ENCODE measurements at places on chromosomes 3 and 15. TPM values are rescaled to one million over a fixed set of nuclear protein-coding genes. Genes with fewer than 3 reads are reported as not detected.

The CHRNA7 gene
- 0.11 TPM for total RNA-seq

The CCDC191 gene
- 2.4 TPM for total RNA-seq

DNA sequence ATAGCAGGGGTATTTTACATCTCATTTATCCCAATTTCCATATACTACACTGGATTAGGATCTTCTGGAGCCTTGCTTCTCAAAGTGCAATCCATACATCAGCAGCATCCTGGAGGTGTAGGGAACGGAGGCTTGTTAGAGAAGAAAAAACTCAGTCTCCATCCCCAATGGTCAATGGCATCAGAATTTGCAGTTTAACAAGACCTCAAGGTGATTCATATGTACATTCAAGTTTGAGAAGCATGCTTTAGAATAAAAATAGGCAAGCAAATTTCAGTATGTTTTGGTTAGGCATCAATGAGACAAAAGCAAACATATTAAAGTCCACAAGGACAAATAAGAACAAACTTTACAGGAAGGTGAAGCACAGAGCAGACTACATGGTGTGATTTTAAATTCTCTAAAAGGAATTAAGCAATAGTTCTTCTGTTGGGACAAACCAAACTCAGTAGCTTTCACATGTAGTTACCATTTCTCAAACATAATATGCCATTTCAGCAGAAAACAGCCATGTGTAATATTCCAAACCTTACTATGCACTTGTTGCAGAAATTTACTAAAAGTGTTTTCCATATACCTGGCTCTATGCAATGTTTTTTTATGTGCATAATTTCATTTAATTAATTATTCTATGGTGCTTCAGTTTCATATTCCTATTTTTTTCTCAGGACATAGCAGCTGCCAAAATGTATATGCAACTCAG is 360.3 kb upstream of the NECTIN3 start:
- DNase-seq, result no peak
- H3K36me3 ChIP-seq, result no peaks in the 10 kb centered on the region
- H3K27me3 ChIP-seq, result peaks cover 7% of the 10 kb centered on the region
- H3K4me3 ChIP-seq, result no peak overlapping the region

DNA sequence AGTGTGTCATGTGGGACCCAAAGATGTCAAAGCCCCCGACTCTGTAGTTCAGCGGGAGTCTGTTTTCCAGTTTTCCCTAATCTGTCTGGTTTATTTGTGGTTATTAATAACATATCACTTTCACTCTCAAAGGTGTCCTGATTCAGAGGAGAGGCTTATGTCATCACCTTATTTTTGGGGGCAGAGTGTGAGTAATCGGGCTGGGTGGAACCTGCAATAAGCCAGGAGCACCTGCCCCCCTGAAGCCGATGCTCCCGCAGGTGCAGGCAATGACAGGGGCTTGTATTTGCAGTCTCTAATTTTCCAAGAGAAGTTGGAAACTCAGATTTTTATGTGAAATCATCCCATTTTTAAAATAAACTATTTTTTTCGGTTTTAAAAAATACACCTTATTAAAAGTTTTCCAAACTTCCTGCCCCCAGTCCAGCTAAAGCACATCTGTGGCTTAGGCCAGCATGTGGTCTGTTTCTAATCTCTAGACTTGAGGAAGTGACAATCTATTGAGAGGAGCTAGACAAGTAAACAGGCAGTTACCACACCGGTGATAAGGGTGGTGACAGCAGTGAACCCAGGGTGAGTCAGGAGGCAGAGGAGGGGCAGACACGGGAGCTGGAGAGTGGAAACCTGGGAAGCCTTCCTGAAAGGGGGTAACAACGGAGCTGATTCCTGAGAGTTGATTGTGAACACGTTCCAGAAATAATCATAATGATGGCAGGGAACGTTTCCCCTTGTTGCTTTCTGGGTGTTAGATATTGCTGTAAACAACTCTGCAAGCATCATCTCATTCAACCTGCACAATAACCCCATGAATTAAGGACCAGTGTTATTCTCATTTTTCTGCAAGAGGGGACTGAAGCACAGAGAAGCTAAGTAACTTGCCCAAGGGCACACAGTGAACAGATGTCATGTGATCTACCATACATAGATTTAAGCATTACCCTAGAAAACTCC is 37.2 kb downstream of the BHLHE40 start:
- no peaks in the 10 kb centered on the region for H3K36me3 ChIP-seq
- peak overlapping the region; percentile 30 for H3K27ac ChIP-seq
- H3K4me3 ChIP-seq, result no peak overlapping the region
- peak; percentile 48 for DNase-seq

GRCh38 chr3:179036226-179036625 is 35.4 kb downstream of the ZMAT3 start:
- H3K27me3 ChIP-seq, result no peaks in the 10 kb centered on the region
- peaks cover 19% of the 10 kb centered on the region for H3K36me3 ChIP-seq
- DNase-seq, result no peak
- H3K4me1 ChIP-seq, result peaks cover 3% of the 10 kb centered on the region

GRCh38 chr15:78140292-78140691 is 8.9 kb upstream of the IDH3A start:
- no peaks in the 10 kb centered on the region for H3K4me1 ChIP-seq
- H3K36me3 ChIP-seq, result no peaks in the 10 kb centered on the region
- H3K4me3 ChIP-seq, result no peak overlapping the region
- DNase-seq, result no peak
- H3K27ac ChIP-seq, result no peak overlapping the region

DNA sequence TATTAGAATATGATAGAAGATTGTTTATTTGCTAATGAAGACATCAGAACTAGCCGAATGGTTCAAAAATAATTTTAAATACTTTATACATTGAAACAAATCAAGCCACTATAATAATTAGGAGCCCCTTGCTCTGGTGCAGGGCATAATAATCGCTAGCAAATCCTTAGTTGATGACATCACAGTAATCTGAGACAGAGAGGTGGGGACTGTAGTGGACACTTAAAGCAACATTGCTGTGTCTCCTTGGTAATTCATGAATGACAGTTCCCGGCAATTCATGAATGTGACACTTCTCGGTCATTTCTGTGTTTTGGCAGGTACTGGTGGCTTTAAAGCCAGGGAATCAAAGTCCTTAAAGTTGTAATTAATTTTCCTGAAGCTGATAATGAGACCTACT is 114.3 kb downstream of the PPM1L start:
- no peak overlapping the region for H3K4me3 ChIP-seq
- no peak overlapping the region for H3K27ac ChIP-seq
- H3K36me3 ChIP-seq, result no peaks in the 10 kb centered on the region
- DNase-seq, result no peak

- H3K4me3 ChIP-seq, result no peak overlapping the region
- H3K36me3 ChIP-seq, result no peaks in the 10 kb centered on the region
- no peak overlapping the region for H3K27ac ChIP-seq
- no peaks in the 10 kb centered on the region for H3K27me3 ChIP-seq
Observed at GRCh38 chr15:41633609-41634008, 26.6 kb upstream of the MGA start.

- H3K4me1 ChIP-seq, result peaks cover 26% of the 10 kb centered on the region
- DNase-seq, result no peak
- H3K36me3 ChIP-seq, result peaks cover 50% of the 10 kb centered on the region
- H3K27ac ChIP-seq, result peak overlapping the region; percentile 21
- no peaks in the 10 kb centered on the region for H3K27me3 ChIP-seq
Observed at GRCh38 chr3:12566976-12567375, 10.1 kb downstream of the MKRN2 start.

DNA sequence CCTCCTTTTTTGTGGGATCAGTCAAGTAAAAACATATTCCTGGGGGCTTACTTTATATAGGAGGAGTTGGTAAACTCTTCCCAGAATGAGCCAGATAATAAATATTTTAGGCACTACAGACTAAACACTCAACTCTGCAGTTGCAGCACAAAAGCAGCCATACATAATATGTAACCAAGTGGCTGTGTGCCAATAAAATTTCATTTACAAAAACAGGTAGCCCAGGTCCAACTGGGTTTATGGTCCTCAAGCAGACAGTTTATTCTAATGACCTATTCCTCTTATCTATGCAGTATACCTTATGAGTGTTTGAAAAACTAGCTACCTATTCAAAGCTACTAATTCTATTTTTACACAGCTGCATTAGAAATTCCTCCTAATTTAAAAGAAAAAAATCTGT is 61.8 kb downstream of the FAIM start:
- no peak for DNase-seq
- H3K27ac ChIP-seq, result no peak overlapping the region
- H3K27me3 ChIP-seq, result no peaks in the 10 kb centered on the region
- peaks cover 43% of the 10 kb centered on the region for H3K36me3 ChIP-seq
- H3K4me1 ChIP-seq, result no peaks in the 10 kb centered on the region

DNA sequence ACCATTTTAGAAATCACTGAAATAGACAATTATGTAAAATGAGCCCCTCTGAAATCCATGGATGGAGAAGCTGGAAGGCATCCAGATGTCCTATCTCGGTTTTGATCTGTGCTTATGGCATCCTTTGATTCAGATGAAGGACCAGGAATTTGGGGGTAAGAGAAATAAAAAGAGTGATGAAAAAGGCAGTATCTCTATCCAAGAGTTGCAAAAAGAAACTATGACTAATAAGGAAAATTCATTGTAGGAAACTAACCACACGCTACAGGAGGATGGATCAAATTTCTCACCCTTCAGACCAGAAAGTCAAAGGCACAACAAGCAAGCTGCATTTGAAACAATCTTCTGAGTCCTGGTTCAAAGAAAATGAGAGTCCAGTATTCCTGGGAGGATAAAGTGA is 34.8 kb downstream of the SRGAP3 start:
- no peak overlapping the region for H3K27ac ChIP-seq
- no peak overlapping the region for H3K4me3 ChIP-seq
- DNase-seq, result no peak
- H3K36me3 ChIP-seq, result no peaks in the 10 kb centered on the region
- H3K4me1 ChIP-seq, result peaks cover 9% of the 10 kb centered on the region
- H3K27me3 ChIP-seq, result no peaks in the 10 kb centered on the region

DNA sequence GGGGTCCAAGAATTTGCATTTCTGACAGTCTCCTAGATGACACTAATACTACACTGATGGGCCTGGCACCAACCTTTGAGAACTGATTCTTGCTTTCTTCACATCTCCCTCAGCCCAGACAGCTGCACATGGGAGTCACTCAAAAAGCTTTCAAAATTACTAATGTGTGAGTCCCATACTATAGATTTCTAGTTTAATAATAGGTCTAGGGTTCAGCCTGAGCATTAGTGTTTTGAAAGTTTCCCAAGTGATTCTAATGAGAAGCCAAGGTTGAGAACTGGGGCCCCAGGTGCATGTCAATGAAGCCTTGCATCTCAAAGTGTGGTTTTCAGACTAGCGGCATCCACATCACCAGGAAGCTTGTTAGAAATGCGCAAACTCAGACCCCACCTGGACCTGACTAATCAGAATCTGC is 159.9 kb upstream of the CMC1 start:
- H3K27me3 ChIP-seq, result no peaks in the 10 kb centered on the region
- H3K36me3 ChIP-seq, result no peaks in the 10 kb centered on the region
- no peaks in the 10 kb centered on the region for H3K4me1 ChIP-seq
- H3K27ac ChIP-seq, result no peak overlapping the region

Data from activated CD4-positive, alpha-beta T cell treated with anti-CD3 and anti-CD28 coated beads for 36 hours (primary cell).